ENCODE measurements at places on chromosomes 12 and 14.

DNA sequence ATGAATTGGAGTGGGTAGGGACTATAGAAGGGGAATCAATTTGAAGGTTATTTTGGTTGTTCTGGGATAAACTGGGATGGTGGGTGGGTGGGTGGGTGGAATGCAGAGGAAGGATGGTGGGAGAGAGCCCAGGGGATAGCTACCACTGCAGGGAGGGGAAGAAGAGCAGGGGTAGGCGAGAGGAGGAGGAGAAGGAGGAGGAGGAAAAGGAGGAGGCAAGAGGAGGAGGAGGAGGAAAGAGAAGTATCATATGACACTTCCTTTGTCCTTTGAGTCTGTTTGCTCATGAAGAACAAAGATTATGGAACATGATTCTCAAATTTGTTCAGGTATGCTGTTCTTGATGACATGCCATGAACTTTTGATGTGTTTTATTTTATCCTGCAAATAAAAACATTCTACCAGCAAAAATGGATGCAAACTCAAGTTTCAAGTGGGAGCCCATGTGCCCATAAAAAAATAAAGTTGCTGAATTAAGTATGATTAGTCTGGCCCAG is 4.1 kb upstream of the BEST3 start:
- no peak for DNase-seq

DNA sequence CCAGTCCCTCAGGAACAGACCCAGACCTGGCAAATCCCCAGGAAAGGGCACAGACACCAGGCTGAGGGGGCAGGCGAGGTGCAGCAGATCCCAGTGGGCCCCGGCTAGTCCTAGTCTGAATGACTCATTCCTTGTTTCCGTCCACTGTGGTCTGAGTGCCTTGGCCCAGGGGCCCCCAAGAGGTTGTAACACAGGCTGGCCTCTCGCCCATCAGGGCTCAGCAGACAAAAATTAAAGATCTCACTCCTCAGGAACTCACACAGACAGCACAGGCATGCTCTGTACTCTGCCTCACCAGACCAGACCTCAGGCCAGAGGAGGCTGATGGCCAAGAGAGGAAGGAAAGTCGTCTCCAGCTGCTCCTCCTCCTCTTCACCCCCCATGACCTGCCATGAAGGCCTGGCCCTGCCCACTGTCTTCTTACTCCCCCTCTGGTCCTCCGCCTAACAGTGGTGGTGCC is 7.7 kb upstream of the LTBP2 start:
- DNase-seq, result no peak

DNA sequence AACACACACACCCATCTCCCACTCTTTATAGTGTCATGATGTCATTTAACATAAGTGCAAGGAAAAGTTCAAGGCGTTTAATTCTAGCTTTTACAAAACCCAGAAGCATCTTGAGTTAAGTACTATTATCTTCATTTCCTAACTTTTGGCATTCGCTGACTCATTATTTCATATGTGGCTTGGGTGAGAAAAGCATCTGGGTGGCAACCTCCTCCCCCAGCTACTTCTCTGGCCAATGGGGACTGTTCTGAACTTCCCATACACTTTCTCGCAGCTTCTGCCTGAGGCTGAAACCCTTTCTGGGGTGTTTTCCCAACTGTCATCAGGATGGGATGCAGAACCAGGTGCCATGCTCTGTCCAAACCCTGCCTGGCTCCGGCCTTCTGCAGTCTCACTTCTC is 2.8 kb upstream of the MARK3 start:
- DNase-seq, result no peak

DNA sequence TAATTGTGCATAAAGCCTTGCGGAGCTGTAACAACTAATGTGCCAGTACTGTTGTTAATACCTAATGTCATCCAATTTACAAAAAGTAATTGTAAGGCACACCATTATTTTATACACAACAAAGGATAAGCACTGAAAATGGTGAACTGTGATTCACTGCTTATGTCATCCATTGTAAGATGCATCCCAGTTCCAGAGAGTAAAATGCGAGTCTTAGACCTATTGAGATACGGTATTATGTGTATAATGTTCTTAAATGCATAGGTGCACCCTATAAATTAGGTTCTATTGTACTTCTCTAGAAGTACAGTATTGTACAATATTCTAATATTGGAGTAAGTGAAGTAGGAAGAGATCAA is 406 bp downstream of the PARP2 start:
- DNase-seq, result no peak

GRCh38 chr12:123061441-123062205 is 81.1 kb downstream of the ARL6IP4 start:
- no peak for DNase-seq

DNA sequence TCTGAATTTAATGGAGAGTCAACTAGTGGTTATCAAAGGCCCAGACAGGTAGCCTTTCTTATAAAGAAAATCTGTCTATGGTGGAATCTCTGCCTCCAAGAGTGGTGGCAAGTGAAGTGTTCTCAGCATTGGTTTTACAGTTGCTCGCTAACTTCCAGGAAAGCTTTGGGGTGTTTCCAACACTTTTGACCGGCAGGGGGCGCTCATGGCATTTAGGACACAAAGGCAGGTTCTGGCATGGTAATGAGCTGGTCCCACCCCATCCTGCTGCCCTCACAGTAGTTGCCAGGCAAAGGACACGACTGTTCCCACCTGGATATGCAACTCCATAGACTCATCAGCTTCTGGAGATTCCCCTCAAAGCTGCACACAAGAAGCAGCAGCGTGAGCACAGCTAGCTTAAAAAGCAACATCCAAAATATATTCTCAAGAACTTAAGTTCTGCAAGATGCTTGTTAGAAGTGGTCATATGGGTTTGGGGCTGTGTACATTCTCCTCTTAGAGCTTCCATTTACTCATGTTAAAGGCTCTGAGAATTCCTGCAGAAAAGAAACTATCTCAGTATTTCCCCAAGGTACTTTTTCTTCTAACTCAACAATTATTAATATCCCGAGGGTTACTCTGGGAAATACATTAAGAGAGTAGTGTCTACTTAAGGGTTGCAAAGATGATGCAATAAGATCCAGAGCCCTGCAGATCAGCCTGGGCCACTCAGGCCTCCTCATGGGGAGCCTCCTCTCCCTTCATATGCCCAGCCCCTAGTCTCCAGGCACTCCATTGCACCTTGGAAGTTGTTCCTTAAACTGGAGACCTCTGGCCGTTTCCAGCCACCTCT is 14.8 kb downstream of the PROX2 start:
- peak; percentile 80 for DNase-seq

DNA sequence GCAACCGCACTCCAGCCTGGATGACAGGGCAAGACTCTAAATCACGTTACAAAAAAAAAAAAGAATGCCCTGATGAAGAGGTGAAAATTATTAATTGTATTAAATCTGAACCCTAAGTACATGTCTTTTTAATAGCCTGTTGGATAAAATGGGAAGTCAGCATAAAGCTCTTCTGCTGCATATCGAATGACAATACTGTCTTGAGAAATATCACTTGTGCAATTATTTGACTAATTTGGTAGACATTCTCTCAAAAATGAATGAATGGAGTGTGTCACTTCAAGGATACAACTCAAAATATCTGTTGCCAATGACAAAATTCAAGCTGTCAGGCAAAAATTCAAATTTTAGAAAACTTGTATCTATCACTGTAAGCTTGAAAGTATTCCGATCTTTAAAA is 38.9 kb downstream of the DNAI7 start:
- DNase-seq, result no peak

DNA sequence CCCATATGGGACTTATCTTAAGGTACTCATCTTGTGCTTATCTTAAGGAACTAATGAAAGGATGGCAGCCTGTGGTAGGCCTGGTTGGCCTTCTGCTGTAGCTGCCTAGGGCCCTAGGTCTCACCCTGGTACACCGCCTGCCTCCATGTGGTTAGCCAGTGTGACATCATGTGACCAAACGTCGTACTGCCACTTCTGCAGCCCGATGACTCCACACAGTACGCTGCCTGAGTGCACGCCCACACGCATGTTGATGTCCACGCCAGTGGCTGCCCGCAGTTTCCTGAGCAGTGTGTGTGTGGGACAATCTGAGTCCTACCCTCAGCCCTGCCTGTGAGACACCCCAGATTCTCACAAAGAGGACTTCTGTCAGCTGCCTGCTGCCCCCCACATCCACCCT is 5.1 kb downstream of the ADCY4 start:
- no peak for DNase-seq

DNA sequence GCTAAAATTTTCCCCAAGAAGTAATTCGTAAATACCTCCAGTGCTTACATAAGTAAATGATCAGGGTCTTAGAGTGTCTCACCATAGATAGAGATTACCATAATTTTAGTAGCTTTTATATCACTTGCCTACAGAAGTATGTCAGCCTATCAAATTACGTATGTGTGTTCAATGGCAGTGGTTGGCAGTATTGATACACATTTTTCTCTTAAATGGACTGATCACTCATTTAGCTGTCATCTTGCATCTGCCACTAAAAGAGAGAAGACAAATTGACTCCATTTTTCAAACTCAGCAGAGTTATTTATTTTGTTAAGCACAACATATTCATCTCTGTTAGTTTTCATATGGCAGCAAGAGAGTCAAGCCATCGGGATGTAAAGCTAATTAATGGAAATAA is 413.1 kb upstream of the CLEC14A start:
- no peak for DNase-seq

Measured in NAMALWA (cell line).